ENCODE measurements at places on chromosomes 2 and 18. TPM values are rescaled to one million over a fixed set of nuclear protein-coding genes. Genes with fewer than 3 reads are reported as not detected.
A peak's percentile ranks its signal among the peaks of the same experiment; 100 is the strongest.

Gene POTEJ
- total RNA-seq: not detected

Gene OTX1
- not detected for total RNA-seq

DNA sequence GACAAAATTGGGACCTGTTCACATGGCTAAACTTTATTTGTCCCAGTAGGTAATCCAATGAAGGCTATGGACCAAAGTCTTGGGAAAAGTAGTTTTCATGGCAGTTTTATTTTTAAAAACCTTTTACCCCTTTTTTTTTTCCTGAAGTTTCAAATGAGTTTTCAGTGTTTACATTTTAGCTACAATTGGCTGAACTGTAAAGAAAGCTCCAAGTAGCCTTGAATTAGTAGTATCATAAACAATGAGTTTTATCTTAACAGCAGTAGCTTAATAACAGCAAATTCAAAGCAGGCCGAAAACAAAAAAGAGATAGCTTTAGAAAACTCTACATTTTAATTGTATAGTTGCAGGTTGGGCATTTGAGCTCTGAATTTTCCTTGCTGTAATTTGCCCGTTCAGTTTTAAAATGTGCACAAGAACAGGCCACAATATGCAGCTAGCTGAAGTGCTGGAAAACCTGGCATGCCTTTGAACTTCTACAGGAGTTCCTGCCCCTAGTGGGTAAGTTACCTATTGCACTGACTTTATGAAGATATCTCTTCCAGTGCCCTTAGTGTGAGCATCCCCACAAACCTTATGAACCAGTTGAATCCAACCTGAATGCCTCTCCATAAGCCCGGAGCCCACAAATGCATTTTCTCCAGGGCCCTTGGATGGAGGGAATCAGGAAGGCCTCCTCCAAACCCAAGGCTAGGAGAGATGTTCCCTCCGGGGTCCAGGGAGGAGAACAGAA, 106.7 kb downstream of the XRCC5 start:
- no peak for DNase-seq

DNA sequence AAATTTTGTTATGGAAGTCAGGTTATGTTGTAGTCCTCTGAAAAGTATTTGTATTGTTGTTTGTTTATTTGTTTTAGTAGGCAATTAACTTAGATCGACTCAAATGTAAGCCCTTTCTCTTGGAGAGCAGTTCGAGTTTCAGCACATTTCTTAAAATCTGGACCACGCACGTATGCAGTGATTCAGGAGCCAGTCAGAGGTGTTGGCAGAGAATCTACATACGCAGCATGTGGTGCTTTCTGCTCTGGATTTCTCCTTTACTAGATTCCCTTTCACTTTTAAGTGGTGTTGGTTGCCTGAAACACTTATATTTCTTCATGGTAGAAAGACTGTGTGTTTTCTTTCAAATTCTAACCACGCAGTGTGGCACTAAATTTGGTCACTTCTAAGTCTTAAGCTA, 773.9 kb upstream of the LRATD1 start:
- DNase-seq: no peak

GRCh38 chr2:109065391-109065734, 63.6 kb upstream of the SH3RF3 start:
- DNase-seq: peak; percentile 62

- no peak for DNase-seq
Observed at GRCh38 chr2:113219889-113220641, 46.3 kb downstream of the PSD4 start.

Data from ascending aorta (tissue), 2 donors.